Neural crest cell (in vitro differentiated cells): ENCODE measurements at places on chromosomes 7 and 10. TPM values are rescaled to one million over a fixed set of nuclear protein-coding genes. Genes with fewer than 3 reads are reported as not detected.

DNA sequence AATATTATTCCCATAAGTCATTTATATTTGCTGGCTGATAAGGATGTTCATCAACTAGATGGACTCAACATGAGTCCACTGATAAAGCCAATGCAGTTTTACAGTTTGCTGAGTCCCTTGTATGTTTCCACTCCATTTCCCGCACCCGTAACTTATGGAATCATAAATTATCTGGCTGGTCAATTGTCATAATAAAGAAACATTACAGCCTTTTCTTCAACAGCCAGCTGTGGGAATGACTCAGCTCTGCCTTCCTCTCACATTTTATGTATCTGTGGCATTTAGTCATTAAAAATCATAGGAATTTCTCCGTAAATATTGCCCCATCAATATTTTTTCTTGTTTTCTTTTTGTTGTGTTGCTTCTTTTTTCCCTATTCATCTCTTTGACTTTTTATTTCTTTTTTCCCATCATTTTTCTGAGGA lies 22.3 kb upstream of the TMEM26 start:
- no peaks in the 10 kb centered on the region for H3K36me3 ChIP-seq
- H3K27me3 ChIP-seq: no peaks in the 10 kb centered on the region
- H3K4me1 ChIP-seq: peaks cover 6% of the 10 kb centered on the region
- DNase-seq: no peak
- H3K4me3 ChIP-seq: no peak overlapping the region

The CYP26C1 gene
- total RNA-seq: 0.30 and 0.37 TPM in 2 replicates

The OGDH gene
- total RNA-seq: 102 and 116 TPM in 2 replicates

The CPN1 gene
- total RNA-seq: not detected in 2 replicates
